NCI-H1436 (cell line): ENCODE measurements at places on chromosomes 11 and 22.

DNA sequence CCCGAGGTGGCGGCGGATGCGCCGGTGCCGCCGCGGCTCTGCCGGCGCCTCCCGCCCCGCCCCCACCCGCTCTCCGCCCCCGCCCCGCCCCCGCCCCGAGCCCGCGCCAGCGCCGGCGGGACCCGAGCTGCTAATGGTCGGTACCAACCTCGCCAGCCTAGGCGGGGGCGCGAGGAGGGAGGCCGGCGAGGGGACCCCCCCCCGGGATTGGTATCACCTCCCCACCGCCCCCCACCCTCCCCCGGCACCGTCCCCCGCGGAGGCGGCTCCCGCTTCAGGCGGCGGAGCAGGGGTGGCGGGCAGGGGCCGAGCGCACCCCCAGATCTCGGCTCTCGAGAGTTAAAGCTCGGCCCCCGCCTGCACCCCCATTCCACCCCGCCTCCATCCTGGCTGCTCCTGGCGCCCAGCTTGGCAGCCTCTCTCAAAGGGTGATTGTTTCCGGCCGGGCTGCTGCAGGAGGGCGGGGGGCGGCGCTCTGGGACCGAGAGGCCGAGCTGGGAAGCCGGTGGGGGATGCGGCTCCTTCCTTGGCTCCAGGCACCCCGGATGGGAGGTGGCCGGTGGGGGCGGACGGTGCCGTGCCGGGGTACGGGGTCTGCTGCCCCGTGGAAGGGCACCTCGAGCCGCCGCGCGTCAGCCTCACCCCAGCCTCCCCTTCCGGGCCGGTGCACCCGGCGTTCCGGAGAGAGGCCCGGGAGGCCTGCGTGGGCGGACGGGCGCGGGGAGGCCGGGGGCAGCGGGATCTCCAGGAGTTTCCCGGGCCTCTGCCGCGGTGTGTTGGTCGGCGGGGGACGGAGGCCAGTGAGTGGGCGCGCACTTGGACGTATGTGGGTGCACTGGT lies at the start of gene B3GAT1:
Gene B3GAT1, minus strand, starts transcription at position 40 of the 840 bp plus-strand sequence. CDS start 24,583 bp downstream, outside the sequence.
- DNase-seq: peak; percentile 26

DNA sequence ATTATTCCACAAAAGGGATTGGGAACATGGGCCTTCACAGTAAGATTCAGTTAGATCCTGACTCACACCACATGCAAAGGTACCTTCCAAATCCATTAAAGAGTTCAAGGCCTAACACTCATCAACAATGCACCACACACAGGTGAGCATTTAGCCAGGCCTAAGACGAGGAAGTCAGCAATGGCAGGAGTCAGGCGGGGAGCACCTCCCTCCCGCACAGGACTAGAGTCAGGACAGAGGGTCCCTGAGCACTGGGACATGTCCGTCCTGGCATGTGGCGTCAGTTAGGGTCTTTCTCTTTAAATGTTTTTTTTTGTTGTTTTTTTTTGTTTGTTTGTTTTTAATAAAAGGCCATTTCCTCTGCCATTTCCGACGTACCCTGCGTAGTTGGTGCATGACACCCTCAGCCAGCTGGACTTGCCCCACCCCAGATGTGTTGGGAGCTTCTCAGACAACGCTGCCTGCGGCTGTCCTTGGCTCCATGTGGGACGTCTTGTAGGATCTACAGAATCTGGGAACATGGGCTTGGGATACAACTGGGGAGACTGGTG lies 1458.6 kb downstream of the BRD1 start:
- DNase-seq: no peak

- no peak for DNase-seq
These were observed 1291.5 kb downstream of the TBC1D22A start for GRCh38 chr22:48053973-48054372.

GRCh38 chr11:68942751-68943271 lies 38.0 kb downstream of the MRGPRD start:
- DNase-seq: no peak

DNA sequence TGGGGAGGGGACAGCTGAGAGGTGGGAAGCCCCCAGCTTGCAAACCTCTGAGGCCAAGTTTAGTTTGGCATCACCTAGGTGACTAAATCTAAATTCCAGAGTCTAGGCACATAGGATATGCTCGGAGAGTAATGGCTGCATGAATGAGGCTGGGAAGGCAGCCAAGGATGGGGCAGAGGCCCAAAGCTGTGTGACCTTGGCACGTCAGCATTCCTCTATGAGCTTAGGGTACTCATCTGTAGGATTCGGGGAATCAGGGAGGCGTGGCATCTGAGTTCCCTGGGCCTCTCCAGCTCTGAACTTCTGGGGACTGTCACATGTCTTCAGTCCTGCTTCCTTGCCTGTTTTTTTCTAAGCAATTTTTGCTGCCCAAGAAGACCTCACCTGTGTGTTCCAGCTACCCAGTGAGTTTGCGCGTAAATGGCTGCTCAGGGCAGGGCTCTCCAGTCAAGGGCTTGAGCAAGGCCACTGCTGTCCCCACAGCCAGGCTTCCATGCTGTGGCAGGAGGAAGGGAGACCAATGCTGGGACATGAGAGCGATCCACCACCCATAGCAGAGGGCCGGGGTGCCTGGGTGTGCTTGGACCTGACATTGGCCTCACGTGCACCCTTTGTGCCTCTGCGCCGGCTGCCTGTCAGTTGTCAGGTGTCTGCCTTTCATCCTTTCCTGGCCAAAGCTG lies 13.9 kb downstream of the DAGLA start:
- no peak for DNase-seq

- DNase-seq: no peak
These were observed 21.5 kb upstream of the POU2AF1 start for GRCh38 chr11:111400595-111400994.

DNA sequence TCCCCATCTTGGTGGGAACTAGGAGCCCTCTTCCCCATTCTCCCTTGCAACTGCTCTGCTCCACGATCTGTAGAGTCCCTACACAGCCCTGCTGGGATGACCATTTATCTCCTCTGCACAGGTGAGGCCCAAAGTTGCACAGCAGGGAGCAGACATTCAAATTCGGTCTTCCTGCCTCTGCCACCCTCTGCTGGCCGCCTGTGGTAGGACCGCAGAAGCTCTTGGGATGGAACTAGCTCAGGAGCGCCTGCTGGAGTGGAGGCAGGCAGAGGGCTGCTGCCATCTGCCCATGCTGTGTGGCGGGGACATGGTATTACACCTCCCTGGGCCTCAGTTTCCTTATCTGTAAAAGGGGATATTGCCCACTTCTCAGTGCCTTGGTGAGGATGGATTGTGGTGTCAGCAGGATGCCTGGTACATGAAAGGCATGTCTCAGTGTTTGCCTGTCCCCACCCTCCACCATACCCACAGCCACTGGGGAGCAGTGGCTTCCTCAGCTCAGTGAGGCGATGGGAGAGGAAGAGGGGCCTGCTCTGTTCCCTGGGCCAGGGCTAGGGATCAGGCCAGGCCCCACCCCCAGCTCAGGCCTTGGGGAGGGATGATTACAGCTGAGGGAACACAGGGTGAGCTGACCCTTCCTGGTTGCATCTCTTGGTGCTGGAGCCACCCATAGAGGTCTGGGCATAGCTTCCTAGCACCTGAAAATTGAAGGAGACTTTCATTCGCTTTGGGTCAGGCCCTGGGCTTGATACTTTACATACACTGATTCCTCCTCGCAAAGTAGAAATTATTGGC lies 11.3 kb upstream of the OMP start:
- peak; percentile 70 for DNase-seq

DNA sequence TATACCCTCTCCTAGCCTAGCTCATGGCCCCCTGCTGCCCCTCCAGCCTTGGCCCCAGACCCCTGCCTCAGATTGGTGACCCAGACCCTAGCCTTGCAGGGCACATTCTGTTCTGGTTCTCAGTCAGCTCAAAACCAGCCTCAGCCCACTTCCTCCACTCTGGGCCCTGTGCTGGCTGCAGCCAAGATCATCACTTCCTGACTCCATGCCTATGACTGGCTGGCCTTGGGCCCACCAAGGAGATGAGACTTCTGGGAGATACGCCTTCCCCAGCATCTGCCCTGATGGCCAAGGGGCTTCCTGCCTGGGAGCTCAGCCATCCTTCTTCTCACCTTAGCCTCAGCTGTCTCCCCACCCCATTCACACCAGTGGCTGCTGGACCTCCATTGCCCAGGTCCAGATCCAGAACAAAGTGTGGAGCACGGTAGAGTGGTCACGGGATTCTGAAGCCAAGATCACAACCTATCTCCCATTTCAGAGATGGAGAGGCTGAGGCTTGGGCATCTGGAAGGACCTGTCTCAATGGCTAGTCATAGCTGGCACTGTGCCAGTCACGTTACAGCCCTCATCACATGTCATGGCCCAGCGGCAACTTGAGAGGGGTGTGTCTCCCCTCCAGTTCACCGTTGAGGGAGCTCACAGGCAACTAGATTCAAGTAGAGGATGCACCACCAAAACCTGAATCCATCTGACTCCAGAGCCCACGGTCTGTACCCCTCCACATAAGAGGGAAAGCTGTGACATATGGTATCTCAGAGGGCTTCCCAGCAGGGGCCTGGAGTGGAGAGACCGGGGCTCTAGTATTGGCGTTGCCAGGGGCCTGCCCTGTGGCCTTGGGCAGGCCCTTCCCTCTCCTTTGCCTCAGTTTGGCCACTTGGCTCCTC lies 43.0 kb upstream of the KLHL35 start:
- peak; percentile 26 for DNase-seq

DNA sequence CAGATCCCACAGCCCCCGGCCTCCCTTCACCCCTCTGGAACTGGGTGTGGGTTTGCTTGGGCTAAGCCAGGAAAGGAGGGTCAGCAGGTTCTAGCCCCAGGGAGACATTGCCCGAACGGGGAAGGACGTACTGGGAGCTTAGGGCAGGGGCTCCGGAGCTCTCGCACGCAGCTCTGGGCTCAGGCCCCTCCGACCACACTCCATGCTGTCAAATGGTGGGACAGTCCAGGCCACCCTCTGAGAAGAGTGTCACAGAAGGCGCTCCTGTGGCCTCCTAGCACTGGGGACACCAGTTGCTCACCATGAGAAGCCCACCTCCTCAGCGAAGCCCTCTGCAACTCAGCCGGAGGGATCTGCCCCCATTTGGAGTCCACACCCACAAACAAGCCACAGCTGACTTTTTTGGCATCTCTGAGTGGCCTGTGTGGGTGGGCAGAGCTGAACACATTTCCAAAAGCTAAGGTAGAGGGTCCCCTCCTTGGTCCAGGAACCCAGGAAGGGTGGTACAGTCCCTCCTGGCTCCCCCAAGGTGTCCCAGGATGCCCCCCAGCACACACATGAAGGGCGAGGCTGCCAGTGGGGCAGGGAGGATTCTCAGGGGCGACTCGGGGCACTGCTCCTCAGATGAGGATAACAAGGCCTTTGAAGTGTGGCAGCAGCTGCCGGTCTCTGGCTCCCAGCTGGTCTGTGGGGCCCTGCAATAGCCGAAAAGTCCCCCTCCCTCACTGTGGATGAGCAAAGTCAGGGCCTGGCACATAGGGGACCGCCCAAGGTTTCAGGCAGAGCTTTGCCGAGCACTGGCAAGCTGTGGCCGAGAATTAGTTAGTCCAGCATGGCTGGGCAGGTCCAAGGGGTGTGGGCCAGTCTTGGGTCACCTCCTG lies 13.0 kb upstream of the TEF start:
- no peak for DNase-seq

GRCh38 chr11:94794287-94795168 lies 26.4 kb downstream of the AMOTL1 start:
- no peak for DNase-seq

DNA sequence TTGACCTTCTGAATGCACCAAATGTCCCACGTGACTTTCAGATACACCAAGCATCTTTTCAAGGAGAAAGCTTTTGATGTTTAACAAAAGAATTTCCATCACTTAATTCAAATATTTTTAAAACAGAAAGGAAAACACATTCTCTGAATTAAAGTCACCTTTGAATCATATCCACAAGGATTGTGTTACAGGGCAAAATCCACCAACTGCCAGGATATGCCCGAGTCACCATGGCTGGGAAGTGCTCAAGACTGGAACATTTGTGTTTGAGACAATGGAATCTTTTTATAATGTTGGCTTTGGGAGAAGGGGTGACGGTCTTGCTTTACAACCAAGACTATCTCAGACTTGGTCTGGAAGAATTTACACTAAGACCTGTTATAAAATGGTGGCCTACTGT lies 40.8 kb downstream of the BID start:
- DNase-seq: no peak

- DNase-seq: no peak
These were observed 24.5 kb upstream of the MMP8 start for GRCh38 chr11:102749101-102749722.

DNA sequence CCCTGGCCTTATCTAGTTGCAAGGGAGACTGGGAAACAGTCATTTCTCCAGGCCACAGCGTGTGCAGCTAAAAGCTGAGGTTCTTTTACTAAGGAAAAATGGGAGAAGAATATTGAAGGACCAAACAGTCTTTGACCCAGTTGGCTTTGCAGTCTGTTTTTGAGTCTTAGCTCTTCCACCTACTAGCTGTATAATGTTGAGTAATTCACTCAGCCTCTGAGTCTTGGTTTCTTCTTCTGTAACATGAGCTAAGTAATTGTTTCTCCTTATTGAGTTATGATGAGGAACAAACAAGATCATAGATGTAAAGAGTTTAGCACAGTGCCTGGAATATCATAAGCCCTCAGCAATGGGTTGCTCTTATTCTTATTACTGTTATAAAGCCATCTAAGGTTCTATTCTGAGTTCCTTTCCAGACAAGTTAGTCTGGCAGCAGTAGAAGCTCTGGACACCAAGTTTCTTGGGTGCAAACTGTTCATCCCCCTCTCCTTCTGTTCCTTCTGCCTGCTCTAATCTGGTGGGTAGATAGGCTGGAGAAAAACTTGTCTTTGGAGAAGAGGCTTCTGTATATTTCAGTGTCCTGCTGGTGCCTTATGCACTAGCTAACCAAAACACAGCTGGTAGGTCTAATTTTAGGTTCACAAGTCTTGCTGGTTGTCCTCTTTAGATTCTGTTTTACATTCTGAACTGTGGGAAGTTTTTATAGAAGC lies 13.5 kb downstream of the TRIM44 start:
- DNase-seq: no peak

DNA sequence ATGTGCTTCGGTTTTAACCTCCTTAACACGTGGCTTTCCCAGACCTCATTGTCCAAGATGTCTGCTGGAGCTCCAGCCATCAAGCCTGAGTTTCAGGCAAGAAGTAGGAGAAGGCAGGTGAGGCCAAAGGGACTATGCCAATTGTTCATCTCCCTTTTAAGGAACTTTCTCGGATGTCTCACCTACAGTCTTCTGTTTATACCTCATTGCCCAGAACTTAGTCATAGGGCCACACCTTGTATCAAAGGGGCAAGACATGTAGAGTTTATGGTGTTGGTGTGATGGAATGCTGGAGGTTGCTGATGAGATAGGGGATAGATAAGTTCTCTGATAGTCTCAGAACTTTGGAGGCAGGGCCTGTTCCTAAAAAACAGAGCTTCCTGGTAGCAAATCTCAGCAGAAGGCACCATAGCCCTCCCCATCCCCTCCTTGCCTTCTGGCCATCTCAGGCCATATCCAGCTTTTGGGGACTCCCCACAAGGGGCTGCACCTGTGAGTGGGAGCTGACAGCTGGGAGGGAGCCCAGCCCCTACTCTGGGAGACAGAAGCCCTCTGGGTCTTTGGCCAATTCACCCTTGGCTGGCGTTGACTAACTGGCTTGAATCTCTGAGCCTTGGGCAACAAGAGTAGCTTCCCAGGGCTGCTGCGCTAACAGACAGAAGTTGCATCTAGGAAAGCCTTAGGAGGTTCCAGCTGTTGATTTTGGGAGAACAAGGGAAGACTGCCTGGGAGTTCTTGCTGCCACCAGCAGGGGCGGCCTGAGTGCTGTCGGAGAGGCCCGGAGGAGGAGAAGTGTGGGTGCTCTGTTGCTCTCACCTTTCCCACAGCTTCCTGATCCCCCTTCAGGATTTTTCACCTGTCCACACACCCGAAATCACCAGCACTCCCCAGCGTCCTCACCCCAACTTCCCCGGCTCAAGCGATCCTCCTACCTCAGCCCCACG lies 149.8 kb upstream of the THY1 start:
- DNase-seq: no peak
